Testis (tissue), 5 donors: ENCODE measurements at places on chromosomes 7 and 10. TPM values are rescaled to one million over a fixed set of nuclear protein-coding genes. Genes with fewer than 3 reads are reported as not detected.

DNA sequence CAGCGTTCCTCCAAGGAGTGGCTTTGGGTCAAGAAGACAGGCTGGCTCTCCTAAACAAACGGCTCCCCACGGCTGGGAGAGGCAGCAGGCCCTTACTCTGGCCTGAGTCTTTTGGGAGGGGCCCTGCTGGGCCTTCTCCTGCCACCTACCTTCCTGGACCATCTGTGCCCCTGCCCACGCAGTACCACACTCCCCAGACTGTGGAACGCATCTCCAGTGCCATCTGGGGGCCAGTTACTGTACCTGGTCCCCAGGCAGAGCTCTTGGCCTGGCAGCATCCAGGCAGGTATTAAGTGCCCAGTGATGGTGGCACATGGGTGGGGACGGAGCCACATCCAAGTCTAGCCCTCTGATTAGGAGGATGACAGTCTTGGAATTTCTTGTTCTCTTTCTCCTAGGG lies 14.4 kb downstream of the ALKBH4 start:
- DNase-seq = no peak

GRCh38 chr7:139745678-139746143 lies 32.1 kb downstream of the HIPK2 start:
- peak; percentile 26 for DNase-seq

GRCh38 chr7:1455241-1455939 lies 3.9 kb downstream of the MICALL2 start:
- no peak for DNase-seq

- DNase-seq = peak; percentile 30
These were observed 64.4 kb upstream of the PDGFA start for GRCh38 chr7:584122-584465.

DNA sequence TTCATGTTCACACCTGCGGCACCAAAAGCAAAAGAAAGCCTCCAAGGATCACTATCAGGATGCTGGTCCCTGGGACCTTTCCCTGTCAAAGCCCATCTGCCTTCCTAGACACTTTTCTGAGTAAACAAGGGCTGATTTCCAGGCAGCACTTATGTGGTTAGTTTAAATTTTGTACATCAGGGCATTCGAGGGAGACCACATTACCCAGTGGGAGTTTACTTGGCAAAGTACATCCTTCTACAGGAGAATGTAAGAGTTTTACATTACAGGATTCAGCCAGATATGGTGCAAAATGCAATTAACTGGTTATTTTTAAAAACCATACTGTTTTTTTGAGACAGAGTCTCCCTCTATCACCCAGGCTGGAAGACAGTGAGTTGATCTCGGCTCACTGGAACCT lies 132.1 kb downstream of the CSTF2T start:
- no peak for DNase-seq

DNA sequence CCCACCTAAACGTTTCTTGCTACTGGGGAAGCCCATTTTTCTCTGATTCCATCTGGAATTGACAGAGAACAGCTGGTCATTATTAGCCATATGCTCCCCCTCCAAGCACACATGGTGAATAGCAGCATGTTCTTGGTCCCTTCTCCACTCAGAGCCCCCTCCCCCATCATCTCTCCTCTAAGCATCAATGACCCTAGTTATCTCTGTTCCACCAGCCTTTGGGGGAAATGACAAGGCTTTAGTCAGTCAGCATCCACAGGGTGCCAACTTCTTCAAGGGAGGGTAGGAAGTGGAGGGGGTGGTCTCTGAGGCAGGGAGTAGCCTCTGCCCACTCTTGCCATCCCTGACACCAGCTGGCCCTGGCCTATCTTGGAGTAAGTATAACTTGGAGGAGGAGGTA lies 163.1 kb downstream of the UBE2H start:
- DNase-seq = no peak

- DNase-seq = no peak
These were observed 42.1 kb downstream of the CFAP46 start for GRCh38 chr10:132900211-132900756.

- DNase-seq = no peak
These were observed 782.4 kb downstream of the REEP3 start for GRCh38 chr10:64303566-64303965.

DNA sequence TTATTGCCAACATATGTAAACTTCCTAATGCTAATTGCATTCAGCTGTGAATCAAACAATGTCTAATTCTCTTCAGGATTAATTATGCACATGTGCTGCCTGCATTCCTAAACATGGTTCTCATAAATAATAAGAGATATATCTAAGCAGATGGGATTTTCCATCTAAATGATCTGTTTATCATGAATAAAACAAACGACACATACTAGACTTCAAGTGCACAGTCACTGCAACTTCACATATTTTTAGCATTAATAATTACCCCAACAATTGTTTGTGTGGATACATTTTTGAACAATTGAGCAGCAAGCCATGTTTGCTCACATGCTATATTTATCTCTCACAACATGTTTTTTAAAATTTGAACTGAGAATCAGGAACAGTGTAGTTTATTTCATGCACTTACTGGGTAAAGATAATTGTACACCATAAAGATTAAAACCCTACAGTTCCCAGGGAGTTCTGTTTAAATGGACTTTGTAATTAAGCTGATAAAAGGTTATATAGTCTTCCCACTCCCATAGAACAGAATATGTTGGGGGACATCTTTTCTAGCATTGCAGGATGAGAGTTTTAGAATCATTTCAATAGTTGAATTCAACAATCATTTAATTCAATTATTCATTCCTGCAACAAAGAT lies 378.5 kb downstream of the MDFIC start:
- DNase-seq = no peak

GRCh38 chr7:73888959-73889358 lies 28.0 kb downstream of the TMEM270 start:
- DNase-seq = no peak

DNA sequence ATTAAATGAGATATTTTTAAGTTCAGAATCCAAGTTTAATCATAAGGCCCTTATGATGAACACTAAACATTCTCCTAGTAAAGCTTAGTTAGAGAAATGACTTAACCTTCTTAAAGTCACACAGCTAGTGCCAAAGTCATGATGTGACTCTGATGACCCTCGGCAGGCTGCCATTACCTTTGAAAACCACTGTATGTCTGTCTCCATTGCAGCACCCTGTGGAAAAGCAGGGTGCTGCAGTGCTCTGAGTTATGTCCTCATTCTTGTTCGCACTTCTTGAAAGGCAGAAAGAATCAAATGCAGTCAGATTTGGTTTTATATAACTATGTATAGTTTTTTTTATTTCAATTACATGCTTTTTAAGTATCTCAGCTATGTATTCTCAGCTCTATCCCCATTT lies 105.0 kb downstream of the PHTF2 start:
- no peak for DNase-seq

DNA sequence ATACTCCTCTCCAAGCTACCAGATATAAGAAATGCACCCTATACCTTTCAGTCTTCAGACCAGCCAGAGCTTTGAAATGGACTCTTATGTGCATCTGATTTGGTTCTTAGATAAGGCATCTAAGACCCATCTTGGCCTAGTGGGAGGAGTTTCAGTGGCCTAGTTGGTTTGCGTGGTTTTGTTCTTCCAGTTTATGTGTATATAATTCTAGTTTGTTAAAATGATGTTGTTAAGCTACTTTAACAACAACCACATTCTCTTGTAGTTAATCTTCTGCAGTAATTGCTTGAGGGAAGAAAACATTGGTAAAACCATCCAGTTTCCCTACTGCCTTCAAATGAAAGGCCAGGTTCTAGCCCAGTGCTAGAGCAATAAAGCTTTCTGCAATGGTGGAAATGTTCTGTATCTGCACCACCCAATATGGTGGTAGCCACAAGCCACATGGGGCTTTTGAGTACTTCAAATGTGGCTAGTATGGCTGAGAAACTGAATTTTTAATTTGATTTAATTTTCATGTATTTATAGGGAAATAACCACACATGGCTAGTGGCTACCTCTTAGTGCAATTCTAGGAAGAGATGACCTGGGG lies 66.3 kb downstream of the KLHDC10 start:
- DNase-seq = no peak

DNA sequence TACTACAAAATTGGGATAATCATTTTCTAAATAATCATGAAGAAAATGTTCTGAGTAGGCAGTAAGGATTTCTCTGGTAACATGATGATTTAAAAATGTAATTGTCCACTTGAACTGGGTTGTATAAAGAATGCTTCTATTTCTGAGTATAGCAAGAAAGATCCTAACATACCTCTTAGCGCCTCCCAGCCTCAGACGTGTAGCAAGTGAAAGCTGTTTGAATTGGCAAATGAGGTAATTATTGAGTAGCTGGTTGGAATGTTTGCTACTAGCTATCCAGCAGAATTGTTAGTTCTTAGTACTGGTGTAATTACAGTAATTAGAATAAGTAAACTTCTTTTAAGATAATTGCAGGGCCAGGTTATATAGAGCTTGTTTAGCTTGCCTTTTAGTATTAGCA lies 47.9 kb downstream of the SEPTIN7 start:
- no peak for DNase-seq

DNA sequence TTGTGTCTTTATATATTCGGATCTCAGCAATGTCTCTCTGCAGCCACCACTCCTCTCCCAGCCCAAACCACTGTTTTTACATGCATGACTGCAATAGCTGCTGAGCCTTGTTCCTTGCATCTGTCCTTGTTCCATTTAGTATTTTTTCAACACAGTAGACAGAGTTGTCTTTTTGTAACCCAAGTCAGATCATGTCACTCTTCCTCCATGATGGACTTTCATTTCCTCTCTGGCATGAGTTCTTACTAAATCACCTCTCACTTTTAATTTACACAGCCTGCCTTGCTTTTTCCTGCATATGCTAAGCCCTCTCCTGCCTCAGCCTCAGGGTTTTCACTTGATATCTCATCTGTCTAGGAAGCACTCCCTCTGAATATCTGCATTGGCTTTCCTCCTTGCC lies 353.2 kb downstream of the HGF start:
- DNase-seq = no peak

DNA sequence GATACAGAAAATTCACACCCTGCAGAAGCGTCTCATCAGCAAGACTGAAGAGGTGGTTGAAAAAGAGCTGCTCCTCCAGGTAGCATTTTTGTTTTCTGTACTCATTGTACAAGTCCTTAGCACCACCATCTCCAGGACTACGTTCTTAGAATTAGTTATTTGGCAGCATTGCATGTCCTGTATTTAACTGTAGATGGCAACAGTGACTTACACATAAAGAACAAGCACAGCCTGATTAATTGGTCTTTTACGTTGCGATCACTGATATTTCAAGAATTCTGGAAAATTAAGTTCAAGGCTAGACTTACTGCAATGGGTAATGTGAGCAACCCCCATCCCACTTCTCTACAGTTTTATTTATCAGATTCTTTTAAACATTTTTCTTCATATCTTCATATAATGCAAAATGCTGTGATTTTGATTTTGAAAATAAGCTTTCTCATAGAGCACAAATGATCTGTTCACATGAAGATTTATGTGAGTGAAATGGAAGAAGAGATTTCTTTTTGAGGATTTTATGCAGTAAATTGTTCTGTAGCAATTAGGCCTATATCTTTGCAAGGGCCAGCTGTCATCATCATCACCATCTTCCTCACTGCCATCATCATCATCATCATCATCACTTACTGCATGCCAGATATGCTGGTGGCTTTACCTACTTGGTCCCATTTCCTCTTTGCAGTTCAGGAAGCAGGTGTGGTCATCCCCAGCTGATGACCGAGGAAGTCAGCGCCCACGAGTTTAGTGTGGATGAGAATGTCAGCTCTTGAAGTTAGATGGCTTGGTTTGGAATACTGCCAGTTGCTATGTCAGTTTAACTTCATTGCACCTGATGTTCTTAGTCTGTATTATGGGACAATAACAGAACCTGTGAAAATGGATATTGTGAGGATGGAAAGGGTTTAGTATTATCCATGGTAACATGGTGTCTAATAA lies 53.4 kb downstream of the CFAP58 start:
- no peak for DNase-seq

- DNase-seq = no peak
These were observed 139.6 kb downstream of the SND1 start for GRCh38 chr7:127791446-127792189.

GRCh38 chr10:43166880-43167497 lies 28.7 kb downstream of the CSGALNACT2 start:
- DNase-seq = no peak

- no peak for DNase-seq
These were observed 35.7 kb downstream of the ZCCHC24 start for GRCh38 chr10:79409726-79410085.

GRCh38 chr10:71334221-71334791 lies 15.2 kb downstream of the SLC29A3 start:
- DNase-seq = no peak

DNA sequence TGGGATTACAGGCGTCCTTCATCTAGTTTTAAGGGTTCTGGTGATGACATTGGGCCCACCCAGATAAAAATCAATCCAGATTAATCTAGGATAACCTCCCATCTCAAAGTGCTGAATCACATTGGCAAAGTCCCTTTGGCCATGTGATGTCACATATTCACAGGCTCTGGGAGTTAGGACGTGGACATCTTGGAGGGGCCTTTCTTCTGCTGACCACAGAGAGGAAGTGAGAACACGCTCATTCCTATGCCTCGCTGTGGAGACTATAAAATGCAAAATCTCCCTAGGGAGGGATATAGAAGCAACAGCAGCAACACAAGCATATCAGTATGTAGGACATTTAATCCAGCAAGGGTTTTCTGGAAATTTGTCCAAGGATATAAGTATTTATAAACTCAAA lies 266.0 kb upstream of the PITRM1 start:
- no peak for DNase-seq

DNA sequence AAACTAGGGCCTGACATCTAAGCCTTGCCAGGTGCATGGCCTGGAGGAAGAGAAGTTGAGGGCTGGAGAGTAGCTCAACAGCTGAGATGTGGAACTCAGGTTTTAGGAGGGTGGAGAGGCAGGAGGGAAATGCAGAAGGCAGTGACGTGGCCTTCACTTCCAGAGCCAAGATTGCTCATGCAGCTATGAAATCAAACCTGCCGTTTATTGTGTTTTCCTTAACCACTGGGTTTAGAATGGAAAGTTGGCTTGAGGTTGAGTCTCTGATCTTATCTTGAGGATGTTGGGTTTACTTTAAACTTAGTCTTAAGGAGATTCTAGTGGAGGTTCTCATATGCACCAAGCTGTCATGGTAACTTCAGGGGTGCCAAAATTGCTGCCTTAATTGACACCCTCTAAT lies 178.6 kb downstream of the SORCS3 start:
- DNase-seq = no peak

The CADPS2 gene
- 9.9 TPM for total RNA-seq

The ACTR3C gene
- total RNA-seq = 6.1 TPM

The DLD gene
- 57.3 TPM for total RNA-seq
